ENCODE measurements at places on chromosomes 4 and X.
A peak's percentile ranks its signal among the peaks of the same experiment; 100 is the strongest.

- no peak for DNase-seq
Measured at GRCh38 chr4:55376698-55377097, 19.1 kb upstream of the TMEM165 start.

- no peak for DNase-seq
Measured at GRCh38 chrX:13415509-13415908, 95.7 kb upstream of the ATXN3L start.

- DNase-seq = no peak
Measured at GRCh38 chr4:174828845-174829701, at the start of gene GLRA3. TSS of gene GLRA3 (minus strand) at chr4:174829247. CDS start at chr4:174828811, 436 bp downstream.

DNA sequence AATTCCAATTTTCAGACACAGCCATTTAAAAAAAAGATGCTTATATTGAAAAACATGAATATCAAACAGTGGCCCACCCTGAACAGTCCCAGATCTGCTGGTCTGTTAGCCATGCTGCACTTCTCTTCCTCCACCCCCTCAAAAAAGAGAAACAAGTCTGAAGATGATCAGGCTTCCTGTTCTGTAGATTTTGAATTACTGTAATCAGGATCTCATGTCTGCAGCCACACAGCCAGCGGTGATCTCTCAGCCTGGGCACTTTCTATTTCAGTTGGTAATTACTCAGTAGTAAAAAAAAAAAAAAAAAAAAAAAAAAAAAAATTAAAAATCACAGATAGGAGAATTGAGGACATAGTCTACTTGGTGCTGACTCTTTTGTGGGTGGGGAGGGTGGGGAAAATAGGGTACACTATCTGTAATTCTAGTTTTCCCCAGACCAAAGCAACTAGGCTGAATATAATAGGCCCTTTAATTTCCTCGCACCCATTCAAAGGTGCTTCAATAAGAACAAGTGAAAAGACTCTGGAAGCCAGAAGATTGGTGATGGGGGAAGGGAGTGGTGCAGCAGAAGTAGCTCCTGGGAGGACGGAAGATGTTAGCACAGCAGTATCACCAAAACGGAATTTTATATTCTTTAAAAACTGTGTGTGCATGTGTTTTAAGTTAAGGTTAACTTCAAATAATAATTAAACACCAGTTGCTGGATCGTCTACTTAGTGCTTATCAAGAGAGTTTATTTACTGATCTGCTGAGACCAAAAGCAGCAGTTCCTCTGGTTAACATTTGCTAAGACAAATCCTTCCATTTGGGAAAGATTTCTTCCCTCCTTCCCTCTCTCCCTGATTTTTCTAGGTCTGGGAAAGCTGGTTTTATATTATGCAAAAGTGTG, 47.0 kb downstream of the SPRY1 start:
- DNase-seq = no peak

- DNase-seq = no peak
Measured at GRCh38 chr4:147828331-147828905, 96.5 kb downstream of the ARHGAP10 start.

DNA sequence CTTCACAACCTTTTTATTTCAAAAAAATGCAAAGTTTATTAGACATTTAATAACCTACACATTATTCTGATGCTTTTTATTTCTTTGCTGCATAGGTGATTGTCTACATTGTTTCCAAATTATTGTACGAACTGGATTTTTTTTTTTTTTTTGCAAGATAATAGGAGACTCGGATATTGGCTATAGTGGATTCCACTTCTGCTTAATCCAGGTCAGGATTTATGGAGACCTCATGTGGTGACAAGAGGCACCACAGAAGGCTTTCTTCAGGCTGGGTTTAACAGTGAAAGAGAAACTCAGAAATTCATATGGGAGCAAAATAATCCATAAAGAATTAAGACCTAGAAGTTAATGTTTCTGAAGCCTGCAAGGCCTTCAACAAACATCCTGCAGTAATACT, 2.4 kb upstream of the SLIT2 start:
- peak; percentile 46 for DNase-seq

GRCh38 chr4:26220696-26221095, 100.1 kb upstream of the RBPJ start:
- no peak for DNase-seq

DNA sequence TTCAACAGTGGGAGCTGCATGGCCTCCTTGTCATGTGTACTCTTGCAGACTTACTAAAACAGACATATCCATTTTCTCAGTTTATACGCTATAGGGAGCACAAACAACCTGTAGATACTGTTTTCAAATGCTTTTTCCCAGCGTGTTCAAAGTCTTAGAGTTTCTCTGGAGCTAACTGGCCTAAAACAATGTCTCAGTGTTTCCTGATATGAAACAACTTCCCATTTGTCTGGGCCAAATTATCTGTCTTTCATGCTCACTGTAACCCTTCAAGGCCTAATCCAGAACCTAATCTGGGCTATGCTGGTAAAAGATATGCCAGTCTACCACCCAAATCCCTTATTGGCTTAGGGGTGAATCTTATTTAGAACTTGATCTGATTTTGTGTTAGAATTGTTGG, 38.8 kb downstream of the RAB40A start:
- DNase-seq = no peak

DNA sequence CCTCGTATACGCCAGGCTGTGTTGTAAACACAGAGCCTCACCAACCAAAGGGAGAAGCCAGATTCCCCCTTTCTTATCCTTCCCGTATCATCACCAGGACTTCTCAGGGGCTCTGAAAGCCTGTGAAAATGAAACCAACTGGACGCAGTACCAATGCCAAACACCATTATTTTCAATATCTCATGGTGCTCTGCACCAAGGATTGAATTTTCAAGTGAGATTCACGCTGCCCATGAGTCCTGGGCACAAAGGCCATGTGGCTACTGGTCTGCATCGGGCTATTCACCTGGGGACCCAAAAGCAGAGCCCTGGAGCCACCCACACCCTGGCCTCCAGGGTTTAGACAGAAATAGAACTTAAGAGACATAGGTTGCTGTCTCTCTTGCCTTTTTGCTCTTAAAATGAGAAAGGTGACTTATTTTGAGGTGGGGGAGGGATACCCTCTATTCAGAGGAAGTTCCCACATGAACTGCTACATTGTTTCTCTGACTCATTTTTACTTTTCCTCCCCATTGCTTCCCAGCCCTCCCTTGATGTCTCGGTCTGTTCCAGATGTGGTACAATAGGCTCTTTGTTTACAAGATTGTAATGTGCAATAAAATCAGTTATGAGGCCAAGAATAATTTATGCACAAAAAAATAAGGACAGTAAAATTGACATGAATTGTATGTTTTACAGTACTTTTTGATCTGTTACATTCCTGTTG, 55.4 kb downstream of the MAML3 start:
- DNase-seq = peak; percentile 63

DNA sequence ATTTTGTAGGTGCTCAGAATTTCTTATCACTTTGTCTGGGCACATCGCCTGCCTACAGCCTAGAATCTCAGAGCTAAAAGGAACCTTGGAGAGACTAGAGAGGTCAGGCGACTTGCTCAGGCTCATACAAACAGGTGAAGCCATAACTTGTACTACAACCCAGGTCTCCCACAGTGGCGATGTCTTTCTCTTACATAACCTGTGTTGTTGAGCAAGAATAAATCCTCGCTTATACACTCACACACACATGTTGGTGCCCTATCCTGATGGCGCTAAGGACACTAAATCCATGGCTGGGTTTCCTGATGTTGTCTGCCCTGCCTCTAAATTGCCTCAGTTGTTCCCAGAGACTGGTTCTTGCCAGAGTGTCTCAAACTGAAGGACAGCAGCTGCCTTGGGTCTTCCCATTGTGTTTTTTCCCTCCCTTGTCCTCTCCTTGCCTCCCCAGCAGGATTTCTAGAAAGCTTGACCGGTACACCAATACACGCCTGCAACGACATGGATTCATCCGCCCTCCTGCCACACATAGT, 1.6 kb downstream of the TSC22D3 start:
- DNase-seq = no peak

DNA sequence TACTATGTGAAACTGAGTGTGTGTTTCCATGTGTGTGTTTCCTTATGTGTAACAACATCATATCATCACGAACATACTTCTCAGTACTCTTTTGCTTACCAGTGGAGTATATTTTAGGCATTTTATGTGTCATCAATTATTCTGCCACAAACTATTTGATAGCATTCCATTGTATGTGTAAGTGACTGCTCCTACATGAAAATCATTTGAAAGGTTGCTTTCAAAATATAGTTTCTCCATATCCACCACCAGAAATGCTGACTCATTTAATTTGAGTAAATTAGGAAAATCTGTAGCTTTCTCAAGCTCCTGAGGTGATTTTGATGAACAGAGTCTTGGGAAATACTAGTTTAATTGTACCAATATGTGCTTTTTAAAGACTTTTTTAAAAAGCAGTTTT, 376.2 kb downstream of the PCDH18 start:
- DNase-seq = no peak

GRCh38 chr4:113069212-113069892, 19.9 kb downstream of the ANK2 start:
- no peak for DNase-seq

DNA sequence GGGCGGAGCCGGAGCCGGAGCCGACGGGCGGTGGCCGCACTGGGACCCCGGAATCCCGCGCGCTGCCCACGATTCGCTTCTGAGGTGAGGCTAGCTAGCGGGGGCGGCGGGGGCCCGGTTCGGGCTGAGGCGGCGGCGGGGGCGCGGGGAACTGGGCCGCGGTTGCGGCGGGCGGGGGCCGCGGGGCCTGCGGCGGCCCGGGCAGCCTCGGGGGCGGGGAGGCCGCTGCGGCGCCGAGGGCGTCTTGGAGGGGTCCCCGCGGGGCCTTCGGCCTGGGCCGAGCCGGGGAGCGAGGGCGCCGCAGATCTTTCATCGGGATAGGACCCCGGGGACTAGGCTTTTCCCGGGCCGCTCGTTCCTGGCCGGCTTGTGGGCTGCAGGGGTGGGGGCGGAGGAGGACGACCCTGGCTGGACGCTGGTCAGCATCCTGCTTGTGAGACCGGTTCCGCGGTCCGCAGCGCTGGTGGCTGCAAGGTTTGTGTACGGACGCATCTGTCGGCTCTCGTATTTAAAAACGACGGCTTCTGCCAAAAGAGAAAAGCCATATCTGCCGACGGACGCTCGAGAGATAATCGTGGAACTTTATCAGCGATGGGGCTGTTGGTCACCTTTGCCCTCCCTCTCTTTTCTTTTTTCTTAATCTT, 419 bp downstream of the ADD1 start:
- DNase-seq = peak; percentile 58

GRCh38 chrX:84205276-84205675, 17.3 kb upstream of the RPS6KA6 start:
- no peak for DNase-seq

DNA sequence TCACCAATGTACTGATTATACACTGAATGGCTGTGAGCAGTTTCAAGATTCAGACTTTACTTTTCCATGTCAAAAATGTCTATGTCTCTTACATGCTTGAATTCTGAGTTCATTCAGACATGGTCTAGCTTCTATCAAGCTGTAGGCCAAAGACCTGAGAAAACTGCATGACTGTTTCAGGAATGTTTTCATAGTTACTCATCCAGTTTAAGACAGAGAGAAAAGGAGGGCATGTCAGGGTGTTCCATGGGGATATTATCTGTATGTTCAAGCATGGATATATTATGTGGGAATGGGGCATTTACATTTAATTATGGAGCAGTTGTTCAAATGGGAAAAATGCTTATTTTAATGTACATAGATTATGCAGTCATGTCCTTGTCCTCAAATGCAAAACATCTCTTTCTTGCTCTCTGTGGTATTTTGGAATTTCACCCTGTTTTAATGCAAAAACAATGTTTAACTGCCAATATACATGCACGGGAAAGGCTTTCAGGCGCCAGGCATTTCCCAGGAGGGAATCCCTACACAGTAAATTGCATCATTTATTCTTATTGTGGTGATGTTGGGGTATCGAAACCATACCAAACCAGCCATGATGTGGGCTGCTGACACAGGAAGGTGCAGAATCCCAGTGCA, 429.1 kb upstream of the INTU start:
- no peak for DNase-seq

GRCh38 chrX:117397844-117398243, 718.8 kb downstream of the KLHL13 start:
- DNase-seq = no peak

DNA sequence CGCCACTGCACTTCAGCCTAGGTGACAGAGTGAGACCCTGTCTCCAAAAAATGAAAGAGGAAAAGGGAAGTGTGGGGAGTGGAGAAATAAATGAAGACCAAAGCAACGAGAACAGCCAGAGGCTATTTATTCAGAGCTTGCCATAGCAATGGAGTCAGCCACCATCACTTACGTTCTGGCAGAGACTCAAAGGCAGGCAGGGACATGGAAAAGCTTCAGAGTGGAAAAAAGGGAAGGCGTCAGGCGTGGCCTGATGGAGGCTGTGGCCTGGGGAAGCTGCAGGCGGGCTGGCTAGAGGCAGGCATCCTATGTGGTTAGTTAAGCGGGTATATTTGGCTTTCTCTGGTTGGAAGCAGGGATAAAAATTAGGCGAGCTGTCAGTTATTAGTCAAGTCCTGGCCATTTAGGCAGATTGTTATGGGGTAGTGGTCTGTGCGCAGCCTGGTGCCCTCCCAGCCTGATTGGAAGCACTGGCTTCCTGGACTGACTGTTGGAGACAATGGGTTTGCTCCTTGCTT, 73.3 kb downstream of the DCTD start:
- no peak for DNase-seq

- DNase-seq = no peak
Measured at GRCh38 chr4:121177246-121178137, 13.4 kb upstream of the TNIP3 start.

DNA sequence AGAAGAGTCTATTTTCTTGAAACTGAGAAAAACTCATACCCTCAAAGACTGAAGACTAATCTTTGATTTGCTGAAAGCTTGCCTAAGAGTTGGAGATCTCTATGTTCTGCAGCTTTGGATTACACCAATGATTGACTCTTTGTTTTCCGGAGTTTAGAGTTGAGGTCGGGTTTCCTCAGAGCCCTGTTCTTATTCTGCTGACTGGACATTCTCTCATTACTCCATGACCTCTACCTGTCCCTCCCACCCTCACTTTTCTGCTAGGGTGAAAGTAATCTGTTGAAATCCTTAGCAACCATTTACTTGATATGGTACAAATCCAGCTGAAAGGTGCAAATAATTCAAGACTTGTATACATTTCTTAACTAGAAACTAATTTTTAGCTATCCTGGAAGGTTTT, 421.5 kb upstream of the FRG1 start:
- DNase-seq = no peak

- DNase-seq = no peak
Measured at GRCh38 chrX:54301516-54301915, 56.3 kb downstream of the WNK3 start.

- DNase-seq = peak; percentile 43
Measured at GRCh38 chr4:110165382-110166286, 32.8 kb downstream of the ELOVL6 start.

DNA sequence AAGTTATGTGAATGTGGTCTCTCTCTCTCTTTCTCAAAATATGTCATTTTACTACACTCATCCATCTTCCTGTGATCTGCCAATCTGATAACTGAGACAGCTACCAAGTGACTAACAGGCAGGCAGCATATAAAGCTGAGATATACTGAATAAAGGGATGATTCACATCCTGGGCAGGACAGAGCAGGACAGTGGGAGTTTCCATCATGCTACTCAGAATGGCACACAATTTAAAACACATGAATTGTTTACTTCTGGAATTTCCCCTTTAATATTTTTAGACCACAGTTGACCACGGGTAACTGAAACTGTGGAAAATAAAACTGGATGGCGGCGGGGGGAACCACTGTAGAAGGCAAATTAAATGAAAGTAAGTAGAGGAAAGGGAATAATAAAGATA, 58.6 kb upstream of the DCTD start:
- no peak for DNase-seq

GRCh38 chr4:13903061-13903460, 275.5 kb upstream of the BOD1L1 start:
- DNase-seq = no peak
